ENCODE measurements at places on chromosomes 7 and 10.
A peak's percentile ranks its signal among the peaks of the same experiment; 100 is the strongest.

- no peak for DNase-seq
Observed at GRCh38 chr7:1946025-1946772, 276.1 kb downstream of the ELFN1 start.

DNA sequence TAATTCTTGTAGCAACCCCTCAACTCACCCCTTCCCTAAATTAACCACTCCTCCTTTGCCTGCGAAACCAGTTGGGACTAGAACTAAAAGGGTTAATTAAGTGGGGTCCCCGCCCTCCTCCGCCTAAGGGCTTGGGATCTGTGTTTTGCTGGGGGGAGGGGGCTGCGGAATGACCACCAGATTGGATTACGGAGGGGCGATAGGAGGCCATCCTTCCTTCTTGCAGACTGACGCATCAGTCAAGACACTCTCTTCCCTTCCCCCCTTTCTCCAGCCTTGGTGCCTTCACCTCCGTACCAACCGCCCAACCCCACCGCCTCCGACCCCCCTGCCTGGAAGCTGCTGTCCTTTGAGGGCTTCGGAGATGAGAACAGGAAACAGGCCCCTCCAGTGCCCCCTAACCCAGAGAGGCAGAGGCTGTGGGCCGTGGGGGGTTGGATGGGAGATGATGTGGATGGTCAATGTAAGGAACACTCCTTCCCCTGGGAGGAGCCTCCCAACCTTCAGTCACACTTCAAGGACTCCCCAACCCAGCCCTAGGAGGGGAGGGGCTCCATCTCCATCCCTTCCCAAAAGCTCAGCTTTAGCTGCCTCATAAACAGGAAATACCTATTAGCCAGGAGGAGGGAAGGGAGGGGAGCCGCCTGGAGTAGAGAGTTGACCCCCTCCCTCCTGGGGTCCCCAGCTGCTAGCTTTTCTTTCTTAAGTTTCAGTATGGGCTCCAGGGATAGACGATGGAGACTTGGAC, 997 bp upstream of the LDB1 start:
- peak; percentile 68 for DNase-seq

GRCh38 chr10:131418681-131419080, 107.2 kb upstream of the TCERG1L start:
- DNase-seq = no peak

GRCh38 chr7:150451833-150452461, 1.5 kb downstream of the GIMAP8 start:
- no peak for DNase-seq

DNA sequence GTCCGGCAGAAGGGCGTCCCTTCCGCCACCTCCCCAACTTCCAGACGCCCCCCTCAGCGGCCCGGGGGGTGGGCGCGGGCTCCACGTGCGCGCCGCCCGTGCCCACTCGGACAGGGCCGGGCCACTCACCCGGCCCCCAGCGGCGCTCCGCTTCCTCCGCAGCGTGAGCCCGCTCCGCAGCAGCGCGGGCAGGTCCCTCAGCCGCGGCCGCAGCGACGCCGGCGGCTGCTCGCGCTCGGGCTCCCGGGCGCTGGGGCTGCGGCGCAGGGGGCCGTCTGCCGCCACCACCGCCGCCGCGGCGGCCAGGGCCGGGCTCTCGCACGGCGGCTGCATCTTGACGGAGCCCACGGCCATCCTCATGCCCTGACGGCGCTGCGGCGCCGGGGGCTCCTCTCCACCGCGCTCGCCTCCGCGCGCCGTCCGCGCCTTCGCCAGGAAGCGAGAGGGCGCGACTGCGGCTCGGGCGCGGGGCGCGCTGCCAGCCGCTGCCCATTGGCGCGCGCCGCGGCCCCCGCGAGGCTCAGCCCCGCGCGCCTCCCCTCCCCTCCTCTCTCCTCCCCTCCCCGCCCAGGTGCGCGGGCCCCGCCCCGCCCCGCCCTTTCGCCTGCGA, at the start of gene RAPGEF5:
TSS of gene RAPGEF5 (minus strand) at position 454 of the 610 bp plus-strand sequence. CDS start at position 360, 94 bp downstream.
- peak; percentile 74 for DNase-seq

DNA sequence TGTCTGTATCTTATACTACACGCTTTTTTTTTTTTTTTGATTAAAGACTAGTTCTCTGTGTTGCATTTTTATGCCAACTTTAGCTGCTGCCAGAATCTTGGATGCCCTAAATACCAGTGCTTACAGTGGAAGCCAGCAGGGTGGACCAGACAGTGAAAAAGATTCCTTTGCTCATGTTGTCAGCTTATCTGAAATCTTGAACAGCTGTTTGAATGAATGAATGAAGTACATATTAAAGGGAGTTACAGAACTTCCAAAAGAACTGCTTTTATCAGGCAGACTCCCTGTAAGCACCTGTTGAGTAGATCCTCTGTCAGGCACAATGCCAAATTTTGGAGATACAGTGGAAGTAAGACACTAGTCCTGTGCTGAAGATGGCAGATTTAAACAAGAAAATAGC, 184.9 kb downstream of the PPP1R9A start:
- no peak for DNase-seq

DNA sequence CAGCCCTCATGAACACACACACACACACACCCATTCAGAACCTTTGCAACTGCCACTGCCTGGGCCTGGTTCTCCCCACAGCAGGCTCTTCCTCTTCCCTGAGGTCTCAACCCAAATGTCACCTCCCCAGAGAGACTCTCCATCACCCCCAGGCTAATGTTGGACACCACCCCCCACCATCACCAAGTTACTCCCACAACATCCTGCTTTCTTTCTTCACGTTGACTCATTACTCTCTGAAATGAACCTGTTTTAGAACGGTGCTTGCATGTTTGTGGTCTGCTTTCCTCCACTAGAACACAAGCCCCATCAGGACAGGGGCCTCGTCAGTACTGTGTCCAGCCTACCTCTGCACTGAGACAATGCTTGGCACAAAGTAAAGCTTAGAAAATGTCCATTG, 16.0 kb downstream of the AFAP1L2 start:
- no peak for DNase-seq

DNA sequence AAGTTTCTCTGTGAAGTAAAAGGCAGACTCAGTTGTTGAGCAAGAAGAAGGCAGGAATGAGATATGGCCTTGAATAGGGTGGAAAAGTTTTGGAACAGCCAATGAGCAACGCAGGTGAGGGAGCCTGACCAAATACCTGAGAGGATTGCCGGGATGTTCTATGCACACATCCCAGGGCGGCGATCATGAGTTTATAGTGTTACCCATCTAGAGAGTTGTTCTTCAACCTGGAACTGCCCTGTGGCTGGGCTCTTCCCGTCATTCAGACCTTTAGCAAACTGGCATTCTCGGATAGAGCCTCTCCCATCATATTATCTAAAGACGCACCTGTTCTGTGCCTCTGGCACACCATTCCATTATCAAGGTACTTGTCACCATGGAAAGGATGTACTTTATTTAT, 103.0 kb upstream of the KIF5B start:
- DNase-seq = no peak

- DNase-seq = no peak
Observed at GRCh38 chr7:2698581-2699288, 10.7 kb downstream of the AMZ1 start.

DNA sequence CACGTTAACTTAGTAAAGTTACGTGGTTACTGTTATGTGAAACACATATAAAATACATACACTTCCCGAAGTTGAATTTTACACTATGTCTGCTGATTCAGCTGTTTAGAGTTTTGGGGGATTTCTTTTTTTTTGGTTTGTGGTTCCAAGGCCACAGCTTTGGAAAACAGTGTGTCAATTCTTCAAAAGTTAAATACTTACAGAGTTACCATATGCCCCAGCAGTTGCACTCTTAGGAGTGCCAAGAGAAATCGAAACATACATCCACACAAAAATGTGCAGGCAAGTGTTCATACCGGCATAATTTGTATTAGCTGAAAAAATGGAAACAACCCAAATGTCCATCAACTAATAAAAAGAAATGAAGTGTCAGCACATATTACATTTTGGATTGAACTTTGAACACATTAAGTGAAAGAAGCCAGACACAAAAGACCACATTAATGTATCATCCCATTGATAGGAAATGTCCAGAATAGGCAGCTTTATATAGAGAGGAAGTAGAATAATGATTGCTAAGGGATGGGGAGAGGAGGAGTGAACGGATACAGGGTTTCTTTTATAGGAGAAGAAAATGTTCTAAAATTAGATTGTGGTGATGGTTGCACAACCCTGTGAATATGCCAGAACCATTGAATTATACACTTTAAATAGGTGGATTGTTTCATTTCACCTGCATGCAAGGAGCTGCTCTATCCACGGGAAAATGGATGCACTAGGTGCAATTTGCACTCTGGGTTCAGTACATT, 17.6 kb downstream of the APBB1IP start:
- no peak for DNase-seq

DNA sequence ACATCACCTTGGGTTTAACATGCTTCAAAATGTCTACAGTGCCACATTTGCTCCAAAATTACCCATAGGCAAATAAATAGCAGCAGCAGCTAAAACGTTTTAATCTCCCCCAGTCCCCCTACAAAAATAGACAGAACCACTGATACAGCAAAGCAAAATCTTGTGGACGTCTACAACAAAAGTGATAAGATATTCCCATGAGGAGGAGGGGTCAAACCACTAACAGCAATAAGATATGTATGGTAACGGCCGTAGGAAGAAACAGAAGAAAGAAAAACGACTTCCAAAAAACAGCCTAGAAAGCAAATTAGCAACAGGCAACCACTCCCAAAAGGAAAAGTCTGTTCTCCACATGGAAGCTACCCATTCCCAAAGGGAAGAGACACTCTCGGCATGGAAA, 34.5 kb upstream of the ST8SIA6 start:
- no peak for DNase-seq

DNA sequence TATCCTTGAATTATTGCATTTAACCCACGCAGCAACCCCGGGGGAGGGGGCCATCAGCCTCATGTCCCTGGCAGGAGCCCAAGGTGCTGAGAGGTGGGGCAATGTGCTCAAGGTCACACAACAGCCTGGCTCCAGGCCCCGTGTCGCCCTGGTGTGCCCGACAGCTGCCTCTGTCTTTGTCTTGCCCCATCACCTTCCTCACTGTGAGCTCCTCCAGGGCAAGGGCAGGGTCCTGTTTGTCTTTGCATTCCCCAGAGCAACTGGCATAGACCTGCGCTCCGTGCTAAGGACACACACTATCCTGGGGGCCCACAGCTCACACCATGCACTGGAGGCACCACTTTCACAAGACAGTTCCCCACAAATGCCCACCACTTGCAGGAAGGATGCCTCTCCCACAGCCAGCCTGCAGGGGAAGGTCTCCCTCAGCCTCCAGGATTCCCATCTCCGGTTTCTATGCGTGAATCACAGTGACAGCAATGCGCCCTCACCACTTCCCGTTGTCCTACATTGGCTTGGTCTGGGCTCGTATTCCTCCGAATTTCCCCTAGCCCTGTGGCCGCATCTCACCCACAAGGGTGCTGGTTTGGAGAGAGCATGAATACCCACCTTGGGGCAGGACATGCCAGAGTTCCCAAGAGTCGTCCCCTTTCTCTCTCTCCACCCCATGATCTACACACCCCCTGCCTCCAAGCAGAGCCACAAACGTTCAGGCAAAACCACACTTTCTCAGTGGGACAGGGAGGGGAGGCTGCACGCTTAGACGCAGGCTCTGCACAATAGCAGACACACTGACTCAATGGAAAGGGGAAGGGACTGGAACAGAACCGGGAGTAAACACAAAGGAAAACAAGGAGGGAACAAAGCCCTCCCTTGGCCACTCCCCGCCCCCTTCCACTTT, 10.3 kb downstream of the ITPRIP start:
- no peak for DNase-seq

Measured in ACHN (cell line).